GM10248 (cell line): ENCODE measurements at places on chromosomes 16 and 17.

- DNase-seq, result no peak
Observed at GRCh38 chr17:8108972-8109660, 9.2 kb downstream of the ALOXE3 start.

- no peak for DNase-seq
Observed at GRCh38 chr17:10574324-10574723, 24.9 kb upstream of the MYH2 start.

DNA sequence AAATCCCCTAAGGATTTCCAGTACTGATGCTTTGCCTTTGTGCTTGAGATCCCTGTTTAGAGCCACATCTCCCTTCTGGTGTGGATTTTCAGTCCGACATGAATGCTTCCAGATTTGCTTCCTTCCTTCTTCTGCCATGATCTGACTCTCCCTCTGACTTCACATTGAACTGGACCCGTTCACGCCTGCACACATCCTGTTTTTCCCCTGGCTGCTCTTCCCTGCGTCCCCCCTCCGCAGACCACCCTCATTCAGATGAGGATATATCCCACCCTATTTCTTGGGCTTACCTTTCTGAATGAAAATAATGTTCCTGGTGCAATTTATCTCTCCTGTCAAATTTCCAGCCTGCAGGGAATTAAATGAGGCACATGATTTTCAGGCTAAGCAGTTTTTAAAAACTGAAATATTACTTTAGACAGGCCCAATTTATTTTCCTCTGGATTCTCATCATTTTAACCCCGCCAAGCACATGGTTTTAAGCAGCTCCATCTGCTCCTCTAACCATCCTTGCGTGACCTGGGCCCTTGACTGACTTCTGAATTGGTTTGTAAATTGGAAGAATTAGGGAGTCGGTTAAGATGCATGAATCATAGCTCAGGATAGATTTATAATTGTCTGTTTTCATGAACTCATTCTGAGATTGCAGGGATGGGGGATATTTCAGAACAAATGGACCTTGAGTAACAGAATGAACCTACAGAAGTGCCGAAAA, 59.2 kb downstream of the BMERB1 start:
- no peak for DNase-seq

- DNase-seq, result no peak
Observed at GRCh38 chr16:56270828-56271227, 79.5 kb downstream of the GNAO1 start.

- DNase-seq, result no peak
Observed at GRCh38 chr17:43986225-43986981, 18.0 kb upstream of the NAGS start.

GRCh38 chr16:23901178-23902033, 65.6 kb downstream of the PRKCB start:
- DNase-seq, result no peak

DNA sequence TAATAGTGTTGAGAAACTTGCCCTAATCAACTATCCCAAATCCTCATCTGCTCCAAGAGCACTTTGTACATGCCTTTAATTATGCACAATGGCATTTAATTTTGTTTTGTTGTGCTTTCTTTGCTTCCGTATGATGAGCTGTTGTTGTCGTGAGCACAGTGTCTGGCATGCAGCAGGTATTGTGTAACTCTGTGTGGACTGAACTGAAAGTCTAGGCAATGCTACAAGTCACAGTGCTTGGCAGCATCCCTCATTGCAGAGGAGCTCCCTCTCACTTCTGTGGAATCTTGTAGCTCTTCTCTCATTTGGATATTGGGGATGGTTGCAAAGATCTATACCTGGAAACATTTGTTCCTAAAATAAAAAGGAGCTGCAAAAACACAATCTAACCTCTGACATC, 502.2 kb upstream of the CA10 start:
- DNase-seq, result no peak

- no peak for DNase-seq
Observed at GRCh38 chr17:45874151-45874550, 20.2 kb upstream of the MAPT start.

GRCh38 chr17:81195941-81196495, 26.7 kb downstream of the CEP131 start:
- DNase-seq, result no peak

GRCh38 chr16:11306997-11307638, 26.0 kb upstream of the PRM1 start:
- no peak for DNase-seq

DNA sequence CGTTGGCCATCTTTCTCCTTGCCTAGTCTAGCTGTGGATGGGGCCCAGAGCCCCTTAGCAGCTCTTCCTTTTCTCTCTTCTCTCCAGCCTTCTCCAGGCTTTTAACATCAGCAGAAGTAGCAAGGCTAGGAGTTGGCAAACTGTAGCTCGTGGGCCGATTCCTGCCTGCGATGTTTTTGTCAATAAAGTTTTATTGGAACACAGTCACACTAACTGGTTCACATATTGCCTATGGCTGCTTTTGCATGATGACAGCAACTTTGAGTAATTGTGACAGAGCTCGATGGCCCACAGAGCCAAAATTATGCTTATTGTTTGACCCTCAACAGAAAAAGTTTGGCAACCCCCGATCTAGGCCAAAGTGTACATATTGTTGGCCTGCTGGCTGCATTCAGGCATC, 199.9 kb downstream of the RBFOX1 start:
- no peak for DNase-seq

- DNase-seq, result no peak
Observed at GRCh38 chr16:30767767-30768465, 5.8 kb downstream of the RNF40 start.

GRCh38 chr16:23668873-23669272, 9.8 kb upstream of the PLK1 start:
- no peak for DNase-seq

- no peak for DNase-seq
Observed at GRCh38 chr17:49845321-49845720, 2.5 kb downstream of the TAC4 start.

GRCh38 chr17:77422104-77422747, 281.5 kb downstream of the SEC14L1 start:
- DNase-seq, result no peak

DNA sequence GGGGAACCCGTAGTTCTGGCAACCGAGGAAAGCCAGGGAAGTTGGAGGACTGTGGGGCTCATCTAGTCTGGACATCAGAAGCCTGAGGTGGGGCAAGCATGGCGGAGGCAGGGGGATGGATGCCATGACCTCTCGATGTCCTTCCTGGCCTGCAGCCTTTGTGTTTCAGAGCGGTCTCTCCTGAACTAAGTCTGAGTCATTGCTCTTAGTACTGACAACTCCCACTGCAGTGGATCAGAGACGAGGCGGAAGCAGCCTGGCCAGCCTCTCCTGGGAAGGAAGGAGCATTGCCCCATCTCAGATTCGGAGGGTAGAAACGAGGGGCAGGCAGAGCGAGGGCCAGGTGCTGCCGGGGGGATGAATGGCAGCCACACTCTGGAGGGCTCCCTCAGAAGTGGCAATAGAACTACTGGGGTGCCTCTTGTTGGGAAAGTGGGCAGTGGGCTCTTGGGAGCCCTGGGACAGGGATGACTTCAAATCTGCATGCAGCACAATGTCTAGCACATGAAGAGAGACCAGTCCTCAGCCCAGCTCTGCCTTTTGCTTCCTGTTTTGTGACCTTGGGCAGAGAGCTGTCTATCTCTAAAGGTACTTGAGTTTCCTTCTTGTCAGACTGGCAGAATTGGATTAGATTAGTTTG, 3.6 kb upstream of the STAC2 start:
- no peak for DNase-seq

GRCh38 chr17:29608986-29609385, 13.7 kb downstream of the CORO6 start:
- no peak for DNase-seq

GRCh38 chr17:51046514-51047384, 73.9 kb downstream of the SPAG9 start:
- peak; percentile 25 for DNase-seq

GRCh38 chr17:2780256-2780655, 16.0 kb upstream of the RAP1GAP2 start:
- no peak for DNase-seq

DNA sequence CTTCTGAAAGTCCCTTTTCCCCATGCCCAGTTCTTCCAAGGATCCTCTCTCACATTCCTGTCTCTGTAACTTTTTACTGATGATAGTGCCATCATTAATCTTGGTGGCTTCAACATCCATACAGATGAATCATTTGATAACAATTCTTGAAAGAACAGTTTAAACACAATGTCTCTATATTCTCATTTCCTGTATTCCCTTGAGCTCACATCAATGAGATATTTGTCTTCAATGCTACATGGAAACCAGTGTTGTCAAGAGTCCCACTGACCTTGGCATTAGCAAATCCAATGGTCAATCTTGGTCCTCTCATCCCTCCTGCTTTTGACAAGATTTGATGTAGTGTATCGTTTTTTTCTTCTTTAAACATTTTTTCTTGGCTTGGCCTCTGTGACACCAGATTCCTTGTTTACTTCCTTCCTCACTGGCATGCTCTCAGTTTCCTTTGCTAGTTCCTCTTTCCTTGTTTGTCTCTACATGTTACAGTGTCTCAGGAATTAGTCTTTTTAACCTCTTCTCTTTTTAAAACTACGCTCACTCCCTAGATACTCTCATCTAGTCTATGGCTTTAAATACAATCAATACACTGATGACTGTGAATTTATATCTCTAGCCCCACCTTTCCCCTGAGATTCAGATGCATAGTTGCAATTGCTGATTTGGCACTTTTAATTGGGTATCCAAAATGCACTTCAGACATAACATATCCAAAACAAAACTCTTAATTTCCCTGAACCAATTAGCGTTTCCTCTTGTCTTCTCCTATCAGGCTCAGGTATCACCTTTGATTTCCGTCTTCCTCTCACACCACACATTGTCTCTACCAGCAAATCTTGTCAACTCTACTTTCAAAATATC, 134.0 kb downstream of the MYO1D start:
- no peak for DNase-seq

DNA sequence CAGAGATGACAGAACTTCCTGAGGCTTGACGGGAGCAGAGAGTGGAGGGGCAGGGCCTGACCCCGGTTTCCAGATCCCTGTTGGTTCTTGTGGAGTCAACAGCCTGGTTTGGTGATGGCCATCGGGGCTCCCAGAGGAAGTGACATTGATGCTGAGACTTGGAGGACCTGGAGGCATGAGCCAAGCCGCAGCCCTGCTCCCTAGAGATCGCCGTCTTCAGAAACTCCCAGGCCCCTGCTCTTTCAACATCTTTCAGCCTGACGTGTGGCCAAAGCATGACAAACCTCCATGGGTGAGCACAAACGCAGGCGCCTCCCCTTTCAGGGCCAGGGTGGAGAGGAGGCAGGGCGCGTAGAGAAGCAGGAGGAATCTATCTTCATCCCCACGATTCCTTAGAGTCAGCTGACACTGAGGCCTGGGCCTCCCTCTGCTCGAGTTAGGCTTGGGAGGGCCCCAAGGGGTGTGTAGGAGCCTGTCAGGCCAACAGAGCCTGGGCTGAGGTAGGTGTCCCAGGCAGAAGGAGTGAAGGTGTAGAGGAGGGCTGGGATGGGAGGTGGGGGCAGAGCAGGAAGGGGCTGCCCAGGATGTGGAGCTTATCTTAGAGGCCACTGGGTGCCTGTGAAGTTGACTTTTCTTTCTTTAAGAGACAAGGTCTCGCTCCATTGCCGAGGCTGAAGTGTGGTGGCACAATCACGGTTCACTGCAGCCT, 56.1 kb upstream of the MED9 start:
- DNase-seq, result no peak

DNA sequence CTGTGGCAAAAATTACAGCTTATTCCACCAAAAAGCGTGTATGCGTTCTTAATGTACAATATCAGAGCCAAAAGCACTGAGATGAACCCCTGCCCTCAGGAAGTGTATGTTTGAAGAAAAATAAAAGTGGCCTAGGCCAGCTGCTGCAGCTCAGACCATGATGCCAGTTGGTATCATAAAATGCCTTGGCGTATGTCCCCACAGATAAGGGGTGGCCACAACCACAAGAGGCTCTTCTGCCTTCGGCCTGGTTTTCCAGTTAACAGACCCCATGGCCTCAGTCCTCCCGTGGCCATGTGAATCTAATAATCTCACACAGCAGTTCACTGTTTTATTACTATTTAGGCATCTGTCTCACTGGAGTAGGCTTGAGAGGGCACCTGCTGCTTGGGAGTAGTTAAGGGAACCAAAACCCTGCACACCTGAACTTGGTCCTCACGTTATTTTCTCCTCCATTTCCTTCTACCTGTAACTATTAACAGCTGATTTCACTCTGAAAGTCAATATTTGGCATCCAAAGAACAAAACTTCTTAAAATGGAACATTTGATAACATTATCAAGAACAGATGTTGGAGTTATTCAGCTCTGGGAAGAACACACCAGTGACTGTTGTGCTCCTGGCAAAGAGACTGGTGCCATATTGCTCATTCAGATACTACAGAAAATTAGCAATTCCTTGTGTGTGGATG, 34.8 kb upstream of the ERN1 start:
- DNase-seq, result no peak

GRCh38 chr17:28523876-28524275, 17.7 kb downstream of the FOXN1 start:
- DNase-seq, result no peak

- DNase-seq, result no peak
Observed at GRCh38 chr16:66036184-66036583, 330.3 kb upstream of the CDH5 start.

DNA sequence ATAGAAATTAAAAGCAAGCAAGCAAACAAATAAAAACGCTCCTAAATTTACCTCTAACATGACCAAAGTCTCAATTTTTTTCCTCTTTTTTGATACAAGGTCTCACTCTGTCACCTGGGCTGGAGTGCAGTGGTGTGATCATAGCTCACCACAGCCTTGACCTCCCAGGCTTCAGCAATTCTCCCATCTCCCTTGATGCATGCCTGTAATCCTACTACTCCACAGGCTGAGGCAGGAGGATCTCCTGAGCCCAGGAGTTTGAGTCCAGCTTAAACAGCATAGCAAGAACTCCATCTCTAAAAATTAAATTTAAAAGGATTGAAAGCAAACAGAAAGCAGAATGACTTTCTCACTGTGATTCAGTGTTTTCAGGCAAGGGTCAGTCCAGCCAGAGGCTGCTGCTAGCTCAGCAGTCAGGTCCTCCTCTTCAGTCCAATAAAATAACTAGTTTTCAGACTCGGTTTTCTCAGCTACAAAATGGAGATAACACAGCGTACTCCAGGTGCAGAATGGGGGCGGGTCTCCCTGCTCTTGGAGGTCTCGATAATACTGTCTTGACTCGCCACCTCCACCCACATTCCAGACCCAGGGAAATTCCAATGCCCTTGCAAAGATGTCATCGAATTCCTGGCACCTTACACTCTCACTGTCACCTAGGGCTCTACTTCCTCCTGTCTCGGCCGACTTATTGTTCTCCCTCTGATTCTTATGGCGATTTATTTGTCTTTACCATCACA, 20.7 kb upstream of the MRTFB start:
- no peak for DNase-seq
